ENCODE measurements at places on chromosomes 6 and 20. TPM values are rescaled to one million over a fixed set of nuclear protein-coding genes. Genes with fewer than 3 reads are reported as not detected.

The ATP6V1G2 gene
- total RNA-seq = 0.74 TPM

The NRSN2 gene
- total RNA-seq = 48.3 TPM

The OR2H2 gene
- not detected for total RNA-seq

The C20orf202 gene
- not detected for total RNA-seq

The TRAPPC3L gene
- not detected for total RNA-seq

The AHI1 gene
- total RNA-seq = 18.0 TPM

The SYCP2 gene
- 4.8 TPM for total RNA-seq

The KCNB1 gene
- total RNA-seq = 2.8 TPM

The MBOAT1 gene
- 14.1 TPM for total RNA-seq

The CCN6 gene
- 0.62 TPM for total RNA-seq

The BTNL2 gene
- total RNA-seq = not detected

The CGAS gene
- 3.1 TPM for total RNA-seq

The PDE7B gene
- 4.7 TPM for total RNA-seq

The LPA gene
- total RNA-seq = 0.85 TPM

The SGK2 gene
- total RNA-seq = 4.5 TPM

The RIN2 gene
- 50.4 TPM for total RNA-seq

The COL21A1 gene
- total RNA-seq = 4.8 TPM

The PPIL6 gene
- 4.2 TPM for total RNA-seq

The SPTLC3 gene
- total RNA-seq = 5.2 TPM

The MED20 gene
- 25.5 TPM for total RNA-seq

The FITM2 gene
- 24.2 TPM for total RNA-seq

The RIMS4 gene
- 61.9 TPM for total RNA-seq

The AIF1 gene
- total RNA-seq = 14.6 TPM

The LRRC73 gene
- total RNA-seq = 0.68 TPM

The PACRG gene
- total RNA-seq = 2.9 TPM
